T-cell (primary cell): ENCODE measurements at places on chromosomes 3 and 15. TPM values are rescaled to one million over a fixed set of nuclear protein-coding genes. Genes with fewer than 3 reads are reported as not detected.
A peak's percentile ranks its signal among the peaks of the same experiment; 100 is the strongest.

GRCh38 chr3:24259901-24260512 lies 234.6 kb downstream of the THRB start:
- DNase-seq, result no peak

DNA sequence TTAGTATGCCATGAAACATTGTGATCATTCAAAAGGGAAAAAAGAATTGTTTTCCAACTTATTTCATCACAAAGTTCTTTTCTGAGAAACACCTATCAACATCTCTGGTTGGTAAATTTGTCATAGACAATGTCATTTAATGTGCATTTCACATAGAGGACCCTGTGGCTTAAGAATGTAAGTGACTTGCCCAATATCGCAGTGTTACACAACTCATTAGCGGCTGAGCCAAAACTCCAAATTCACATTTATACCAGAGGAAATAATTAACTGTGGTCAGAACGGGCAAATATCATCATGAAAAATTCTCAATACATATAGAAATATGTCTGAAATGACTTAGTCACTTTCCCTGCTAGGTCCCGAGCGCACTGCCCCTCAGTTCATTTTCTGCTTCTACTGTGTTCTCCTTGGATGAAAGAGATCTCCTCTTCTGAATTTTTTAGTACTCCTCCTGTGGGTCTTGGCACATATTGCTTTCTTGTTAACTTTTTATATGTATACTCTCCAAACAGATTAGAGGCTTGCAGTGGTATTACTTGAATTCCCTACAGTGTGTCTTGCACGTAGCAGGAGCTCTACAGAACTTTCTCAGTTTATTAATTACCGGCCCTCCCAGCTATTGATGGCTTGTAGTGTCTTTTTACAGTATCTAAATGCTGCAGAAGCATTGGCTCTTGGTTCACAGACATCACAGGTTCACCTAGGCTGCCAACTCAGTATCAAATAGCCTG lies 33.1 kb downstream of the PTX3 start:
- no peak for DNase-seq

- DNase-seq, result no peak
These were observed 36.0 kb downstream of the BTLA start for GRCh38 chr3:112463250-112463649.

The SOX14 gene
- not detected for total RNA-seq

DNA sequence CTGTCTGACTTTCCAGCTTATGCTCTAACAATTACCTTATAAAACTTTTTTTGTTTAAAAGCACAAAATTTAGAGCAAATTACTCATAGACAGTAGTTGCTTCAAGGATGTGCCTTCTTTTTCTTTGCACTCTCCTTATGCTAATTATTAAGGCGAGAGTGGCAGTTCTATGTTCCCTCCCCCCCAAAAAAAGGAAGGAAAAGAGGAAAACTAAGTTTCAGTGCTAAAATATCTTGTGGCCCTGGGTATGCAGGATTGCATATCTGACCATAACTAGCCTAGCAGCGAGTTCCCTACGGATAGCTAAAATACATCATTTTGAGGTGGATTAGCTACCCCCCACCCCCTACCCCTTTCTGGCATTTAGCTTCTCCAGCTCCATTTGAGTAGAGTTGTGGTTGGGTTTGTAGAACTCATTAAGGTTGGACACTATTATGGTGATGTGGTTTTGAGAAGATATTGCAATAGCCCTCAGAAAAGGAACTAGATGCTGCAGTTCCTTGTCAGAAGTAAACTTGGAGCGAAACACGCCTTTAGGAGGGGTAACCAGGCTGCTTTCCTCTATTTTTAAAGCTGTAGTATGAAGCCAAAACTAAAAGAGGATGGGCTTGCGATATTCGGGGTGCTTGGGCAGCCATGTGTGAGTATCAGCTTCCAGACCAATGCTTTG lies 174.6 kb downstream of the AKAP13 start:
- no peak for DNase-seq

GRCh38 chr3:155517903-155518302 lies 224.4 kb upstream of the STRIT1 start:
- DNase-seq, result no peak

DNA sequence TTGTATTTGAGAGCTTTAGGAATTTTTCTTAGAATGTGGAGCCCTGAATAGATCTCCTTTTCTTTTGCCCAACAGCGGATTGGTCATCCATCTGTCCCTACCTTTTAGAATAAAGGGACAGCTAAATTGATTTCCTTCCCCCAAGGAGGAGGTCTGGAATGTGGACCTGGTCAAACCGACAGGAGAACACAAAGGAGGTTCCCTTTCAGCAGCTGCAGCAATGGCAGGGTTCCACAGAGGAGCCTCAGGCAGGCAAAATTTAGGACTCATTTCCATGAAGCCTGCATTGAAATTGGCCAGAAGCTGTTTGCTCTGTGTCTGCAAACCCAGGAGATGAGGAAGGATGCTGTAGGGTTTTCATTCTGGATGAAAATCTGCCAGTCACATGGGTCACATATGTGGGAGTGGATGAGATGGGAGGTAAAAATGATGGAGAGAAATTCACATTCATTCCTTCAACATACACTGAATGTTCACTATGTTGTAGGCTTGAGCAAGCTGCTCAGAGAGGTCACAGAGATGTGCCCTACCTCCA lies 77.3 kb downstream of the LRTM1 start:
- no peak for DNase-seq

DNA sequence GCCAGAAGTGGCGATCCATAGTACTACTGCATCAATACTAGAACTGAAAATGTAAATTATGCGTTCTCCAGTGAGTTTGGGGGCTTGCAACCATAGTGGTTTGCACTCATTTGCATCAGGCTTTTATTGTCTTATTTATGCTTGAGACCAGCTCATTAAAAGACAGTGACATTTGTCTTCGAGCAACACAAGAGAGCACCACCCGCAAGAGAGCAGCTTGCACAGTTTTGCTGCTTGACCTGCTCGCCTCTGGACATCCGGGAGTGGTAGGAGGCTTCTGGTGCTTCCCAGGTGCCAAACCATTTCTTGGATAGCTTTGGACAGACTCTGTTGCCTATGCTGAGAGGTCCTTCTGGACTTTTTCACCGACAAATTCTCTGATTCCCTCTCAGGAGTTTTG lies 294.6 kb downstream of the MEX3B start:
- DNase-seq, result no peak

GRCh38 chr3:138367911-138368310 lies 19.5 kb downstream of the MRAS start:
- DNase-seq, result no peak

DNA sequence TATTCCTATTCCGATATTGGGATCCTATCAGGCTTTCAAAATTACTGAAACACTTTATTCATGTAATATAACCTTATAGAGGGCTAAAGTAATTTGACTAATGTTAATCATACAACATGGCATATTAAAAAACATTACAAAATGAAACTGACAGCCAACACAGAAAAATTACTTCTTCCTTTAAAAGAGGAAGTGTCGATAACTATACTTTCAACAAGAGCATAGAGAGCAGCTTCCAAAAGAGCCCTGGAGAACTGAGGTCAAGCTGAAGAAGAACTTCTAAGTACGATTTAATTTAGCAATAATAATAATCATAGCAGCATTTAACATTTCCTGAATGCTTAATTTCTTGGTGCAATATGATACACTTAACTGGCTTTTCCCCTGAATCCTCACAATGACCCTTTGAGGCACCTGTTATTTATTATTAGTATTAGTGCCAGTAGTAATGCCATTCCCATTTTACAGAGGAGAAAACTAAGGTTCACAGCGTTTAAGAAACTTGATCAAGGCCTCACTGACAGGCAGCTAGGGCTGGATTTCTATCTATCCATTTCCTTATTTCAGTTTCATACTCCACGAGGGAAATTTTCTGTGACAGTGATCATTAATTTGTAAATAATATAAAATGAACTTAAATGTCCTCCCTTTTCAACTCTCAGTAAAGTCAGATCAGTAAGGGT lies 181.6 kb downstream of the CFAP20DC start:
- no peak for DNase-seq

GRCh38 chr15:40082195-40082883 lies 26.3 kb downstream of the BMF start:
- DNase-seq, result no peak

The UTS2B gene
- total RNA-seq, result not detected

The GCNT3 gene
- not detected for total RNA-seq

- no peak for DNase-seq
These were observed 42.1 kb downstream of the EEFSEC start for GRCh38 chr3:128195369-128195768.

DNA sequence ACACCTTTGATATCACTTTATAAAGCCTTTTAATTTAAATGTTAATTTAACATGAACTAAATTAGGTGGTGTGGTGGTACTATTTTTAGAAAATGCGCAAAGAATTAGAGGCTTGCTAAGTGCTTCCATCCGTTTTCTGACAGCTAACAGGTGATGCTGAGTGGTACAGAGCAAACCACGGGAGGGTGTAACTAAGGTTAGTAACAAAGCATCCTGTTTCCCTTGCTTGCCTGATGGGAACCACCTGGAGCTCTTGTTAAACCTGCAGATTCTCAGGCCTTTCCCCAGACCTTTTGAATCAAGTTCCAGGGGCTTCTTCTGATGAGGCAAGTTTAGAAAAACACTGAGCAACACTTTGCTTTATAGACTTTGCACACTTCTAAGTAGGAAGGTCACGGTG lies 101.0 kb downstream of the ATG7 start:
- no peak for DNase-seq

DNA sequence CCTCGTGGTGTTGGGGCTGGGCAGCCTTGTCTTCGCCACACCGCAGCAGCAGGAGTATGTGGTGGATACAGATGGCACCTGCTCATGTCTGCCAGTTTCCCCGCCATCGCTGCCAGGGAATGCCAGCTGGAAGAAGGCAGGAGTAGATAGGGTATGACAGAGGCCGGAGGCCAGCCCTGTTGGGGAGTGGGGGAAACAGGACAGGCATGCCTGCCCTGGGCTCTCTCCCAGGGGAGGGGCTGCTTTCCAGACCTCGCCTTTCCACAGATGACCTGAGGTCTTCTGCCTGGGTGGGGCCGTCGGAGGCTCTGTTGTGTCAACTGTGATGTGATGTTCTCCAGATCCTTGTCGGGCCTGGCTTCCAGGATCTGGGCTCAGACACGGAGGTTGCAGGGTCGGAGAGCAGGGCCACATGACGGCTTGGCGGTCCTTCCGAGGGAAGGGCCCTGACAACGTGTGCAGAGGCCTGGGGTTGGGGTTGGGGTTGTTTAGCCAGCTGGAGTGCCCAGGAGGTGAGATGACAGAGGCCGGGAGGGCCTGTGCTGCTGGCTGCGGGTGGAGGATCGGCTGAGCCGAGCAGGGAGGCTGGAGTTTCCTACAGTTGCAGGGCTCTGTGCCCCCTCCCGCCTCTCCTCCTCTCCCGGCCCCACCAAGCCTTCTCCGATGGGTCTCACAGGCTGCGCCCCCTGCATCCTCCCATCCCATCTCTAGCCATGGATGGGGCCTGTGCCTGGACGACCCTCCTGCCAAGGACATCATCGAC lies 102.0 kb downstream of the TBC1D2B start:
- no peak for DNase-seq

DNA sequence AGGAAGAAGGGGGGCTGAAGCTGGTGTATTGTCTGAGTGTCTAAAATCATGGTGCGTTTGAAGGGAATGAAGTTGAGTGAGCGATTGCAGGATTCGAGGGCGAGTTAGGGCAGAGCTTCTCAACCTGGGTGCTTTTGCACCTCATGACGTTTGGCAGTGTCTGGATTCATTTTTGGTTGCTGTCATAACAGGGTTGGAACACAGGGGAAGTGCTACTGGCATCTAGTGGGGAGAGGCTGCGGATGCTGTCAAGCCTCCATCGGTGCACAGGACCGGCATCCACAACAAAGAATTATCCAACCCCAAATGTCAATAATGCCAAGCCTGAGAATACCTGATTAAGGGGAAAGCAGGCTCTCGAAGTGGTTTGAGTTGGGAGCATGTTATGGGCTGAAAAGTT lies 120.0 kb downstream of the SLCO3A1 start:
- DNase-seq, result no peak

The ST8SIA2 gene
- not detected for total RNA-seq

GRCh38 chr3:81853431-81853830 lies 92.0 kb upstream of the GBE1 start:
- DNase-seq, result no peak

The GNAT1 gene
- total RNA-seq, result not detected

The RAB6B gene
- 0.76 TPM for total RNA-seq

DNA sequence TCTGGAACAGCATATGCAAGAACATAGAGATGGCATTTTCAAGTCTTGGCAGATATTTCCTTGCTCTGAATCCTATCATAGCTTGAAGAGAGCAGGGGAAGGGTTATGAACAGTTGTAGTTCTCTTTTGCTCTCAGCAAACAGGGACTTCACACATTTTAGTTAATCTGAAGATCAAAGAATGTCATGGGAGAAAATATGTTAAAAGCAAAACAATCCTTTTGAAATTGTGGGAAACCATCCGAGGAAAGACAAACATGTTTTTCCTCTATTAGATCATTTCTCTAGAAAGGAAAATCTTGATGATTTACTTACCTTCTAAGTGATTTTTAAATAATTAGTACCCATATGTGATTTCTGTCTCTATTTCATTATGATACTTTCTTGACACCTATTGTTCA lies 77.8 kb upstream of the DCBLD2 start:
- no peak for DNase-seq

DNA sequence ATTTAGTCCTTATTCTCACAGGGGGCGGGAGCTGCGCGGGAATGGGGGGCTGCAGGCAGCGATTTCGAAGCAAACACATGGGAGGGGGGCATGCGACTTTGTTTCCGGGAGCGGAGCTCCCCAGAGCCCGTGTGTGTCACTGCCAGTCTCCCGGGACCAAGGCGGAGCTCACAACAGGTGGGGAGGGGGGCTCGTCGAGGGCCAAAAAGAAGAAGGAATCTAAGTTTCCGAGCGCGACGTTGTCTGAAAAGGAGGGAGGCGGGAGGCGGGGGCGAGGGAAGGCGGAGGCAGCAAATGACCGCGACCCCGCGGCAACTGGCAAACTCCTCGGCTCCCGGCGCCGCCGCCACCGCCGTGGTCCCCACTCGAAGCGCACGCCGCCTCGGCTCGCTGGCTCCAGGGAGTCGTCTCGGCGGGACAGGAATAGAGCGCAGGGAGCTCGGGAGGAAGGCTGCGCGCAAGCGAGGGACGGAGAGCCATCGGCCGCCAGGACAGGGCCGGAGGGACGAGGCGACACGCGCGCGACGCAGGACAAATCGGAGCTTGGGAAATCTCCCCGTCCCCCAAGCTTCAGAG lies 1.4 kb downstream of the FOXP1 start:
- peak; percentile 49 for DNase-seq

DNA sequence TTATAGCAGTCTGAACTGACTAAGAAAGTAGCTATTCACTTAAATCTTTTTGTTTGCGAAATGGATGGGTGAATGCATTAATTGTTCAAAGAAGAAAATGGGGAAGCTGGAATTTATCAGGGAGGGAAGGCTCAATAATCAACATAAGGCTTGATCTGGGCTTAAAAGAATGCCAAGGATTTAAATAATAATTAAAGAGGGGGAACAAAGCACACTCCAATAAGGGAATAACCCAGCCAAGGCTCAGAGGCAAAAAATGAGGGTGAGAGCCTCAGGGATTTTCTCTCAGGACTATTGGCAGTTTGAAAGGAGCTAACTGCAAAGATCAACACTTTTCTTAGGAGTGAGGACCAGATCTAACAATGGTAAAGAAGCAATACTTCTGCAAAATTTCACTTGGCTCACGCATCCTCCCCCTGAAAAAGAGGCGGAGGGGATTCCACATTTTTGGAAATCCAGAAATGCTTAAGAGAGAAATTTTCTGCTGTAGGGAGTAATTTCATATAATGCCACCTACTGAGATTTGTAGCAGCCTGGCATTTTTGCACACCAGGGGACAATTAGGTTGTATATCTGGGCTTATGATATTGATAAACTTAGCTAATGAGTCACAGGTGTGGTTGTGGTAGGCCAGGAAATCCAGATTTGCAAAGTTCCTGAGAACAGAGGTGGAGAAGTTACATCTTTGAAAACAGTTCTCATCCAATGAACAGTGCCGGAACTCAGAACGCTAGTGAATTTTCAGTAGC lies 405.1 kb downstream of the TUSC7 start:
- no peak for DNase-seq
